ENCODE measurements at places on chromosomes 13 and 19. TPM values are rescaled to one million over a fixed set of nuclear protein-coding genes. Genes with fewer than 3 reads are reported as not detected.

KIR3DL1 gene
- total RNA-seq: not detected

DBP gene
- total RNA-seq: 25.5 TPM

AMER2 gene
- total RNA-seq: not detected

DNA sequence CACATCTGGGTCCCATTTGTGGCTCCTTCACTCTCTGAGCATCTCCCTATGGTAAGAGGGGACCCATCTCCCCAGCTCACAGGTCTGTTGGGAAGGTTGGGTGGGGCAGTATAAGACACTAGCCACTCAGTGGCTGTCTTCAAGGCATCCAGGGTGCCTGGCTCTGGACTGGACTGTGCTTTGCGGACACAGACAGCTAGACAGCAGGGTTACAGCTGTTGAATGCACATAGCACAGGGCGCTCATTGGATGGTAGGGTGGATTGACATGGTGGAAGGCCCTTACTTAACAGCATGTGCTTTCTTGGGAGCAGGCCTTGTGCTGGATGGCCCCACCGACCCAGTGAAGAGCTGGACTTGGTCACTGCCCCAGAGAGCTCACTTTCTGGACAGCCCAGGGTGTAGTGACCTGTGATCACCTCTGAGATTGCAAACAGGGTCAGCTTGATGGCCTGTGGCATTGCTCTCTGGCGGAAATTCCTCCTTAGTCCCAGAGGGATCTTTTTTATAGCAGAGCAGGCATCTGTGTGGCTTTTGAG is 1.9 kb downstream of the ZNF444 start:
- DNase-seq: no peak

DNA sequence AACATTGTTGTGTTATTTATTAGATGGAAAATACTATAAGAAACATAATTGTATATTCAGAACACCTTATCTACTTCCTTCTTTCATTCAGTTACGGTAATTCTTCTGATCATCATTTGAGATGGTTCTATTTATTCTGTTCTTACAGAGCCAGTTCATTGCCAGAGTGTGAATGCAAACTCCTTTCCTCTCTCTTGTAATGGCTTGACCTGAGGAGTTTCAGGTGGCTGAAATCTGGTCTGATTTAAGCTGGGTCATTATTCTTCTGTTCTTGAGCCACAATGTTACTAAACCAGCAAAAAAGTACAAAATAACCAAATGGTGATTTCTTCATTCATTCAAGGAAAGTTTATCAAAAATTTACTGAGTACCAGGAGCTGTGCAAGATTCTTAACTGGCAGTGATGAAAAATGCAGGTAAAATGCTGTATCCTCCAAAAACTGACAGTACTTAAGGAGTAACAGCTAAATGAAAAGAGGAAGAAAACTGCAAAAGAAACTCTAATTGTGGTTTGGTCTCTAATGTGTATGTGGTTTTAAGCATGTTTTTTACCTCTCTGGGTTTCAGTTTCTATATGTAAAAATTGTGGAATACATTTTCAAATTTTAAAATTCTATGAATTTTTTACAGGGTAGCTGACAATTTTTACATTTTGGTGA is 182.4 kb upstream of the UFM1 start:
- no peak for DNase-seq

GRCh38 chr19:13984875-13985741 is 21.0 kb downstream of the RFX1 start:
- no peak for DNase-seq

DNA sequence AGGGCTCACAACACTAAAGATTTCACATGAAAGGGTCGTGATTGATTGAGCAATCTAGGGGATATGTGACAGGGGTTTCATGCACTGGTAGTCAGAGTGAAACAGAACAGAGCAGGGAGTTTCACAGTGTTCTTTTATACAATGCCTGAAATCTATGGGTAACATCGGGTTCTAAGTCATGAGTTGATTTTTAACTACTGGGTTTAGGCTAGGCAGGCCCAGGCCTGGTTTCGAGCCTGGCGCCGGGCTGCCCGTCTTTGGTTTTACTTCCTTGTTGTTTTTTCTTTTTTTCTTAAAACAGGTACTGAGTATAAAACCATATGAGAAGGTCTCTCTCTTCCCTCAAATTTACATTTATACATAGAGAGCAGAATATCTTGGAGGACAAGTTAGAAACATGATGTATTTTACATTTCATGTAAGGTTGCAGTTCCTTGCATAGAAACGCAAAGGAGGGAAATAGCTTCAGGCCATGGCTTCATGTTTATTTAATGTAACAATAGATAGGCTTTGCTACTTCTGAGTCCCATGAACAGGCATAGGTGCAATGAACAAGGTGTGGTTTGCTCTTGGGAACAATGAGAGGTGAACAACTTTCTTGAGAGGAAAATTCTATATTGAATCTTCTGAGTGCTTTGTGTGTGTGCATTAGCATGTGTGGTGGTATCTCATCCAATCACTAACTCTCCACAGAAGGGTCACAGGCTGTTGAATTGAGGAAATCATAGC is 128.9 kb upstream of the RXFP2 start:
- no peak for DNase-seq

GRCh38 chr13:42068886-42069285 is 20.4 kb downstream of the DGKH start:
- no peak for DNase-seq
